ENCODE measurements at places on chromosomes 12 and 14. TPM values are rescaled to one million over a fixed set of nuclear protein-coding genes. Genes with fewer than 3 reads are reported as not detected.

GRCh38 chr12:97300891-97301290 lies 161.7 kb upstream of the RMST start:
- H3K4me1 ChIP-seq: no peaks in the 10 kb centered on the region
- H3K36me3 ChIP-seq: no peaks in the 10 kb centered on the region
- no peak overlapping the region for H3K27ac ChIP-seq
- H3K4me3 ChIP-seq: no peak overlapping the region
- no peaks in the 10 kb centered on the region for H3K27me3 ChIP-seq
- no peak for DNase-seq

- H3K27ac ChIP-seq: no peak overlapping the region
- DNase-seq: no peak
- no peaks in the 10 kb centered on the region for H3K36me3 ChIP-seq
- H3K4me1 ChIP-seq: no peaks in the 10 kb centered on the region
Measured at GRCh38 chr12:129127771-129128170, 274.5 kb downstream of the GLT1D1 start.

DNA sequence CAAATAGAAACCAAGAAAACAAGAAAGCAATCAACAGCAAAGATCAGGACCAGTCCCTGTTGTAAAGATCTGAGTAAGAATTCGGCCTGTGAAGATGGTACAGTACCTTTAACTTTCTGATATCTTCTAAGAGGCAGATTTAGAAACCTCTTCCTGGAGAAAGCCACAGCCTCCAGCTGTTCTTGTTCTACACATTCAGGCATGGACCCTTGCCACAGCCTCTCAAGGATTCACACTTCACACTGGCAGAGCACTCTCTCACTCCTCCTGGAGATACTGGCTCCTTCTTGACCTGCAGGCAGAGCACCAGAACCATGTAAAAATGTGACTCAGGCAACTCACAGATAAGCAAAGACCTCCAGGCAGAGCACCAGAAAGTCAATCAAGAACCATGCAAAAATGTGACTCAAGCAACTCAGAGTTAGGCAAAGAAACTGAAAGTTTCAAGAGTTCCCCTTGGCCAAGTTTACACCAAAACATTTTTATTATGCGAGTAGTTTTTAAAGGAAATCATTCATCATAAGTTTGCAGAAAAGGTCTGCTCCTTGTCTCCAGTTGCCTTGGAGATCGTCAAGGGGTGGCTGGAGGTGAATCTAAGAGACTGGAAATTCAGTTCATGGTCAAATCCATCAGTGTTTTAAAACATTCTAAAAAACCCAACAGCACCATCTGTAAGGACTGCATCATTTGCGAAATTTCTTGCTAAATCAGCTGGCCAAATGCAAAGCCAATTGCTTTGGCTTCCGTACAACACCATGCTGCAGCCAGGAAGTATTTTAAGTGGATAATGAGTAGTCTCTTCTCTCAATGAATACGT lies 119.3 kb upstream of the MDM1 start:
- DNase-seq: peak; percentile 89
- H3K4me3 ChIP-seq: peak overlapping the region; percentile 17
- H3K4me1 ChIP-seq: peaks cover 9% of the 10 kb centered on the region
- no peaks in the 10 kb centered on the region for H3K27me3 ChIP-seq
- H3K27ac ChIP-seq: peak overlapping the region; percentile 57

DNA sequence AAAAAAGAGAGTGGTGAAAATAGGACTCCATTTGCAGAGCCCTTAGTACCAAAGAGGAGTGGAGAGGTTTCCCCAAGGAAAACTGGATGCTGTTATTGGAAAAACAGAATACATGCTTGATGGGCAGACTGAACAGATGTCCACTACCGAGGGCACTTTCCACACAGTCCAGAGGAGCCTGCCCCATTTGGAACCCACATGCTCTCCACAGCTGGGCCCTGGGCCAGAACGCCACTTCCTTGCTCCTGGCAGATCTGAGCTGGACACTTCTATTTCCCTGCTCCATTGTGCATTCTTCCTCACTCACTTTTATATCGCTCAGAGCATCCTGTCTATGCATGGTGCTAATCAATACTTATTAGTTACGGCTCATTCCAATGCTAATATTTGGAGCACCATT lies 249.9 kb downstream of the SLC15A4 start:
- no peaks in the 10 kb centered on the region for H3K36me3 ChIP-seq
- no peak overlapping the region for H3K4me3 ChIP-seq
- H3K27me3 ChIP-seq: no peaks in the 10 kb centered on the region
- DNase-seq: no peak
- H3K4me1 ChIP-seq: no peaks in the 10 kb centered on the region

DNA sequence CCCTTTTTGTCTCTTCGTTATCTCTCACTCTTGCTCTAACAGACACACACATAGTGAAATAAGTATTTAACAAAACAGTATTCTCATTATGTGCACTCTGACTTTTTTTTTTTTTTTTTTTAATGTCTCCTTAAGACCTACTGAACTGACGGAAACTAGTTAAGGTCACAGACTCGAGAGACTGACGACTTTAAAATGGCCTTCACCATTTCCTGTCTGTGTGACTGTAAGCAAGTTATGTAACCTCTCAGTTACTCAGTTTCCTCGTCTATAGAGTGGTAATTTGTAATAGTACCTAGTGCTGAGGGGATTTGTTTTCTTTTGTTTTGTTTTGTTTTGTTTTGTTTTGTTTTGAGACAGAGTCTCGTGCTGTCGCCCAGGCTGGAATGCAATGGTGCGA lies 284.8 kb downstream of the FBXL14 start:
- no peak overlapping the region for H3K27ac ChIP-seq
- DNase-seq: no peak
- H3K27me3 ChIP-seq: no peaks in the 10 kb centered on the region
- no peak overlapping the region for H3K4me3 ChIP-seq

DNA sequence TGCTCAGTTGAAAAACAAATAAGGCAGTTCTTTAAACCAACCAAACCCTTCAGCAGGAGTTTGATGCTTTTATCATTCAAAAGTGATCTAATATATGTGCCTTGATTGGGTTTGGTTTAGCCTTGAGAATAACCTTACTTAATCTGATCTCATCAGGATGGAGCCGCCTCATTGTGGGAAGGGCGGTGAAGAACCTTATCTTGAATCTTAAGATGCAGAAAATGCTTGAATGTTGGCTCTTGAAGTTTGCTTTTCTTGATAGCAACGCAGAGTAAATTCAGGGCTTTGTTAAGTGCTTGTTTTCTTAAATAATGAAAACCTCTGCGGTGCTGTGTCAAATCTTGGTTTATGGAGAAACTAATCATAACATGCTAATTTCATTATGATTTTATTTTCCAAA lies 138.2 kb downstream of the MON2 start:
- no peaks in the 10 kb centered on the region for H3K4me1 ChIP-seq
- peak overlapping the region; percentile 31 for H3K27ac ChIP-seq
- DNase-seq: peak; percentile 35
- H3K27me3 ChIP-seq: no peaks in the 10 kb centered on the region
- no peaks in the 10 kb centered on the region for H3K36me3 ChIP-seq

DNA sequence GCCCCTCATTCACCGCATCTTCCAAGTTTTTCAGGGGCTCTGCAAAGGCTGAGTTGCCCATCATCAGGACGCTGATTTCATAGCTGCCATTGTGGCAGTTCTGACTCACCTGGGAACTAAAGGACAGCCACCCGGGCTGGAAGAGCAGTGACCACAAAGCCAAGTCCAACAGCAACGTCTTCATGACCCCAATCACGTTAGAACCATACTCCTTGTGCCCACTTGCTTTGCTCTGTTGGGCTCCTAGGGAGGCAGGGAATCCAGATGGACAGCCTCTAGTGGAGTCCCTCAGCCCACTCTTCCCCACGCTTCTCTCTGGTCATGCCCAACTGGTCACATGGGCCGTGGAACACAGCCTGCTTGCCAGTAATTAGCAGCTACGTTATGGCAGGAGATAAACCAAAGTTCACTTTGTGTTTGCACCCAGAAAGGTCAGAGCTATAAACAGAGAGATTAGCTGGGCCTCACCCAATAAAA lies at the start of gene GUCY2C:
Gene GUCY2C, minus strand, starts transcription at position 335 of the 477 bp plus-strand sequence. Its CDS starts 151 bp downstream, at position 184.
- H3K4me1 ChIP-seq: no peaks in the 10 kb centered on the region
- H3K36me3 ChIP-seq: no peaks in the 10 kb centered on the region
- H3K27ac ChIP-seq: no peak within 1 kb of the TSS
- no peak within 1 kb of the TSS for H3K4me3 ChIP-seq

- peaks cover 22% of the 10 kb centered on the region for H3K4me1 ChIP-seq
- no peak for DNase-seq
- no peaks in the 10 kb centered on the region for H3K36me3 ChIP-seq
- H3K27me3 ChIP-seq: no peaks in the 10 kb centered on the region
- H3K4me3 ChIP-seq: no peak overlapping the region
- no peak overlapping the region for H3K27ac ChIP-seq
Measured at GRCh38 chr12:122839907-122840554, 4.8 kb downstream of the HIP1R start.

DNA sequence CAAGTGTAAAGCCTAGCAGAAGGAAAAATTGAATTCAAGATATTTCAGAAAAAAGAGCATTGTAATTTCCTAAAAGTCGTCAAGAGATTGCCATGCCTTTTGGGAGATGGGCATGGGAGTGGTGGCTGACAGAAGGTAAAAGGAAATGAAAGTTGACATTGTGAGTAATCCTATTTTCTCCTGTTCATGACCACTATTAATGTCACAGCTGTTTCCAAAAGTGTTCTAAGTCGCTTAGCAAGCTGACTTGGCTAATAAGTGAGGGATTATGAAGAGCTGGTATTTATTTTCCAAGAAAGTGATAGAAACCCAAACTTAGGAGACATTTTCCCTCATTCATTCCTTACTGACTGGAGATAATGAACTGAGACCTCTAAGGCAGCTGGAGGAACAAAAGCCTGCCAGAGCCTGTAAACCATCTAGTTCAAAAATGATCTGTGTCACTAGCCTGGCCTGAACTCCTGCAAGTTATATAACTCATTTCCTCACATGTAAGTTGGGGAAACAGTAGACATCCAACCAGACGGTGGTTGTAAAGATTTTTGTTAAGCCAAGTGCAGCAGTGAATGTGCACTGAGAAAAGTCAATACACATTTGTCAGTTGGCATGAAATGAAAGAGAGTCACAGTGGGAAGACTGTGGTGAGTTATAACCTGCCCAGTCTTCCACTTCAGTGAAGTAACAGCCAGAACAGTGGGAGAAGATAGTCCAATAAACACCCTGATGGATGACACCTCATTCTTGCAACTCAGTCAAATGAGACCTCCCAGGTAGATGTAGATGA lies 75.8 kb downstream of the DIO2 start:
- no peak overlapping the region for H3K27ac ChIP-seq
- H3K36me3 ChIP-seq: no peaks in the 10 kb centered on the region
- H3K27me3 ChIP-seq: no peaks in the 10 kb centered on the region
- no peak for DNase-seq
- no peaks in the 10 kb centered on the region for H3K4me1 ChIP-seq
- H3K4me3 ChIP-seq: no peak overlapping the region

GRCh38 chr14:104747876-104748275 lies 5.1 kb upstream of the SIVA1 start:
- no peak overlapping the region for H3K4me3 ChIP-seq
- no peak for DNase-seq
- no peaks in the 10 kb centered on the region for H3K27me3 ChIP-seq
- H3K27ac ChIP-seq: no peak overlapping the region

- no peak overlapping the region for H3K27ac ChIP-seq
- peaks cover 30% of the 10 kb centered on the region for H3K4me1 ChIP-seq
- H3K36me3 ChIP-seq: peaks cover 7% of the 10 kb centered on the region
- H3K4me3 ChIP-seq: no peak overlapping the region
- no peaks in the 10 kb centered on the region for H3K27me3 ChIP-seq
Measured at GRCh38 chr14:74551001-74551400, 57.4 kb downstream of the ISCA2 start.

DNA sequence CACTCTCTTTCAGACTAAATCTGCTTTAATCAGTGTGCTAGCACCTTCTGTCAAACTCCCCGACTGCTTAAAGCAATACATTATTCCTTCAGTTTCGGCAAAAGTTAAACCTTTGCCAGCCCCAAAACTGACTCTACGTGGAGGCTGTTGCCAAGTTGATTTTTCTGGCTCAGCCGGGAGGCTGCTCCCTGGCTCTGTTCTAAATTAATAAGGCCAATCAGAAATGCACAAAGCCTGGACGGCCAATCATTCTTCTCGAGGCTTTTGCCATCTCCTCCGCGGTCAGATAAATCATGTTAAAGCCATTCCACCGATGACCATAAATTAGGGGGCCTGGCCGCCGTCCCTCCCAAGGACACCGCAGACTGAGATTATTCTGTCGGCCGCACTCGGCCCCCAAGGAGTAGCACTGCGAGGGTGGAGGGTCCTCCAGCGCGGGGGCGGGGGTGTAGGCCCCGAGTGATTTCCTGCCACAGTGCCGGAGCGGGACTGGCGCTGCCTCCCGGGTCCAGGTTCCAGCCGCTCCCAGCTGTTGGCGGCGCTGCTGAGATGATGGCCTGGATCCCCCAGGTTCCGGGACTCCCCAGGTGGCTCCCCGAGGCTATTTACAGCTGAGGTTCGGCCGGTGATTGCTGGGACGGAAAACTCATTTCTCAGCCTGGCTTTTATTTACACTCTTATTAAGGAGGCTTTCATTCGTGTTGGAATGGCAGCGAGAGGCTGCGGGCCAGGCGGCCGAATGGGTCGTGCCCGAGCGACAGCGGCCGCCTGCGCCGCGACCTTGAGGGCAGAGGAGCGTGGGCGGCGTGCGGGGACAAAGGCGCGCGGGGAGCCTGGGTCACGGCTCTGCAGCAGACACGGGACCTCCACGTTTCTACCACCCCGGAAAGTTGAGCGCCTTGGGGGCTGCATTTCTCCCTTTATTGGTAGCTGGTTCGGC lies 165.1 kb downstream of the MON2 start:
- no peaks in the 10 kb centered on the region for H3K36me3 ChIP-seq
- no peak overlapping the region for H3K27ac ChIP-seq
- no peaks in the 10 kb centered on the region for H3K4me1 ChIP-seq
- peak overlapping the region; percentile 50 for H3K4me3 ChIP-seq

- DNase-seq: peak; percentile 49
- H3K4me1 ChIP-seq: peaks cover 6% of the 10 kb centered on the region
- H3K27ac ChIP-seq: no peak overlapping the region
- no peaks in the 10 kb centered on the region for H3K36me3 ChIP-seq
Measured at GRCh38 chr14:61644834-61645233, 50.5 kb upstream of the HIF1A start.

DNA sequence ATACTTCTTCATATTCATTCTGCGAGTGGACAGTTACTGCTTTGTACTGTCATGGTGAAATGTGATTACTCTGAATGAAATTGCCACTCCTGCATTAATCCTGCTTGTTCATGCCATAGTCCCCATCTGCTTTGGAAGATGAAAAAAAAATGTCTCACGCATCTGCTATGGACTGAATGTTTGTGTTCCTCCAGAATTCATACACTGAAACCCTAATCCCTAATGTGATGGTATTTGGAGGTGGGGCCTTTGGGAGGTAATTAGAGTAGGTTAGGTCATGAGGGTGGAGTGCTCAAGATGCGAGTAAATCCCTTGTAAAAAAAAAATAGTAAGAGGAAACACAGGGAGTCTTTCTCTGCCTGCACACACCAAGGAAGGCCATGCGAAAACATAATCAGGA lies 427.2 kb downstream of the TMTC2 start:
- DNase-seq: no peak

GRCh38 chr12:21336656-21337055 lies 1.9 kb upstream of the SLCO1A2 start:
- no peak overlapping the region for H3K4me3 ChIP-seq
- no peaks in the 10 kb centered on the region for H3K36me3 ChIP-seq
- no peaks in the 10 kb centered on the region for H3K27me3 ChIP-seq
- DNase-seq: no peak
- no peak overlapping the region for H3K27ac ChIP-seq
- H3K4me1 ChIP-seq: no peaks in the 10 kb centered on the region

SYT10 gene
- not detected for total RNA-seq

TDG gene
- 14.0 TPM for total RNA-seq

ORMDL2 gene
- total RNA-seq: 20.4 TPM

CIDEB gene
- under 0.01 TPM for total RNA-seq

KDM5A gene
- 95.9 TPM for total RNA-seq

NANOG gene
- not detected for total RNA-seq

SIX4 gene
- 42.7 TPM for total RNA-seq

METAP2 gene
- 108 TPM for total RNA-seq

CCDC196 gene
- not detected for total RNA-seq

Measured in IMR-90 (cell line).